ENCODE measurements at places on chromosomes 1 and 21. TPM values are rescaled to one million over a fixed set of nuclear protein-coding genes. Genes with fewer than 3 reads are reported as not detected.

DNA sequence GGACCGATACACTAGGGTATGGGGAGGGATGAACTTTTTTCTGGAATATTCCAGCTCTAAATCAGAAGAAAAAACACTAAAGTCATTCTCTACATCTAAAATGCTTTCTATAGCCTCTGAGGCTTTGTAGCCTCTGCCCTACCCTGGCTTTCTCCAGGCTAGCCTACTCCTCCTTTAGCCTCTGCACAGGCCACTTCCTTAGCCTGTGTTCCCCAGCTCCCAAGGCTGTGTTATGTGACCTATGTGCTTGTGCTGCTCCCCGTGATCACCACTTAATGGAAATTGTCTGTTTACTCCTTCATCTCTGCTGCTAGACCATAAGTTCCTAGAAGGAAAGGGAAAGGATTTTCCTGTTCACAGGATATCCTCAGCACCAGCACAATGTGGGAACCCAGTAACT, 92.8 kb downstream of the SEC16B start:
- no peak for DNase-seq

DNA sequence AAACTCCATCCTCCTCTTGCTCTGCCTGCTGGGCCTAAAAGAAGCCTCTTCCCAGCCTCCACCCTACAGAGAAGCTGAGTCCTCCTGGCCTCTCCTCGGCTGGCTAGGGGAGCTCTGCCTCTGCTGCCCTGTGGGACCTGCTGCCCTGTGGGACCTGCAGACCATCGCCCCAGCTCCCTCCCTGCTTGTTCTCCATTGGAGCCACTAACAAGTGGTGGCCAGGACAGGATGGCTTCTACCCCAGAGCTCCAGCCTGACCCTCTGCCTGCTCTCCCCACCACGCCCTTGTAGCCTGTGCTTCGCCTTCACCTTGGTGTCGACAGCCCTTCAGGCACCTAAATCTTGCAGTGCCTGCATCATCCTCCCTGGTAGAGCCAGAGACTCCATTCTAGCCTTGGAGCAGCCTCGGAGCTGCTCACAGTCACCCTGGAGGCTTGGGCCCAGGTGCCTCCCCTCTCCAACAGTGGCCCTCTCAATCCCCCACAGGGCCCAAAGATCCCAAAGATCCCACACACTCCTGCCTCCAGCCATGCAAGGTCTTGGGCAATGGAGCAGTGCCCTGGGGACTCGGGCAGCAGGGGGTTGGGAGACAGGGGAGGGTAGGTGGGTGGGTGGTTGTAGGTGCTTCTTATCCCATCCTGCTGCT, 3.0 kb downstream of the EPS8L3 start:
- no peak for DNase-seq

- DNase-seq, result no peak
Observed at GRCh38 chr21:45313015-45313414, 25.3 kb upstream of the POFUT2 start.

GRCh38 chr21:15159382-15160020, 94.7 kb upstream of the NRIP1 start:
- DNase-seq, result no peak

DNA sequence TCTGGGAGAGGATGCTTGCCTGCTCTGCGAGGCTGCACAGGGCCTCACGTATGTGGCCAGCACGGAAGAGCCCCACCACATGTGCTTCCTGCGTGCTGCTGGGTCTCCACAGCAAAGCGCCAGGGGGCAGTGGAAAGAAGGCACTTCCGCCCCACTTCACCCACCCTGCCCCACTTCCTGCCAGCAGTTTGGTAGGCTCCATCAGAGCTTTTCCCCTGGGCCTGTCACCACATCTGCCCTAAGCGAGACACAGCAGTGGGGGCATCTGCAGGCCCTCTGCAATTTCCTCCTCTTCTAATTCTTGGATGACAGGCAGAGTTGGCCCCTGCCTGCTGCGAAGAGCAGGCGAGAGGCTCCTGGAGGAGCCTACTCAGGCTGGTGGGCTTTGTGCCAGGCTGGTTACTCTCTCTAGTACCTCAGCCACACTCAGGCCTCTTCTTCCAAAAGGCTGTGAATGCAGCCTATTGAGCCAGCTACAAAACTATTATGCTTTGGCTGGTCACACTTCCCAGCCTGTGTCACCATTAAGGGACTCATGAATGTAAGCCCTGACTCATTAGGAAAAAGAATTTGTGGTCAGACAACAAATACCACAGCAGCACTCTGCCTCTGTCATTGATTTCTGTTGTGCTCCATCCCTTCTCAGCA, 25.0 kb downstream of the CD244 start:
- peak; percentile 96 for DNase-seq

DNA sequence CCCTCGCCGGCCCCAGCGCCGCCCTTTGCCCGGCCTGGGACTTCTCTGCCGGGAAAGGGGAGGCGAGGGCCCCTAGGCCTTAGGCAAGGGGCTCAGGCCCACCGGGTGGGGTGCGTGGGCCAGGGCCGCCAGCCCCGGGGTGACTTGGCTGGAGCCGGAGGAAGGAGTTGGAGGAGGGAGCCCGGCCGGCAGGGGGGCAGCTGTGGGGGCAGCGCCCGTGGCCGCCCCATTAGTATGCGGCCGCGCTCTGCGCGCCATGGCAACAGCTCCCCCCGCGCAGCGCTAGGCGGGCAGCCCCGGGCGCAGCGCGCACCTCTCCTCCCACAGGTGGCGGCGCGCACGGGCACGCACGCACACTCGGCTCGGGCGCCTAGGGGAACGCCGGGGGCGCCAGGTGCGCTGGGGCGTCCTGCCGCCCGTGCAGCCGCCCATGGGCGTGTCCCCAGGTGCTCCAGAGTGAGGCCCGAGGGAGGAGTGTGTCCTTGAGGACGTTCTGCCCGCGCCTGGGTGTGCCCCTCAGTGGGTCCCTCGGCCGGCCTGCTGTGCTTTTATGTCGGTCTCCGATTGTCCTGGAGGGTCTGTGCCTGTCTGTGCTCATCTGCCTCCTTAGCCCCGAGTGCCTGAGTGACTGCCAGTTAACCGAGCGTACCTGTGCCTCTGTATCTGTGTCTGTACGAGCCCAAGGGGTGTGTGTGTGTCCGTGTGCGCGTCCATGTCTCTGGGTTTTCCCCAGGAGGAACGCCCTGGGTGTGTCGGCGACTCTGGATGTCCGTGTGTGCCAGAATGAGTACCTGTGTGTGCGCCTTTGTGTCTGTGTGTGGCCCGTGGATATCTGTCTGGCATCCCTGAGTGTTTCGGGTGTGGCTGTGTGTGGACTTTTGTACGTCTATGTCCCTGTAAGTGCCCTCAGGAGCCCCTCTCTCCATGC, 38.2 kb upstream of the WASF2 start:
- peak; percentile 42 for DNase-seq

DNA sequence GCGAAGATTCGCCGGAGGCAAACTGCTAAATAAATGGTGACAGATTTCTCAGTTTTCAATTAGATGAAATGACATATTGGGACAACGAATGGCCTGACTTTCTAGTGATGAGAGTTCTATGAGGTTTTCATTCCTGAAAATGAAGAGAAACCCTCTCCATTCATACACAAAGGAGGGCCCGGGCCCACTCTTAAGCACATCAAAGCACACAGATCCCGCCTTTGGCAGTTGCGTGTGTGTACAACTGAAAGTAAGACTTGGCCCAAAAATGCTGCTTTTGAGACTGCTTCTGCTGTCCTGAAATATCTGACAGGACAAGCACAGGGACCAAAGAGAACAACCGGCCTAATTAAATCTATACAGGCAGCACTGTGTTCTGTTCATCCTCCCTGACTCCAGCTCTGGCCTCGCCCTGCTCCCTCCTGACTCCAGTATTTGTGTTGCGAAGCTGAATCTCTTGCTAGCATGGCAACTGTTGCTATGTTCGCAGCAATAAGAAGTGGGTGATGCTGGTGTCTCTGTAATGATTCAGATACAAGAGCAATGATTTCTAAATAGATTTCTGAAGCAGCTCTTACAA, 7.4 kb downstream of the LRRC53 start:
- no peak for DNase-seq

DNA sequence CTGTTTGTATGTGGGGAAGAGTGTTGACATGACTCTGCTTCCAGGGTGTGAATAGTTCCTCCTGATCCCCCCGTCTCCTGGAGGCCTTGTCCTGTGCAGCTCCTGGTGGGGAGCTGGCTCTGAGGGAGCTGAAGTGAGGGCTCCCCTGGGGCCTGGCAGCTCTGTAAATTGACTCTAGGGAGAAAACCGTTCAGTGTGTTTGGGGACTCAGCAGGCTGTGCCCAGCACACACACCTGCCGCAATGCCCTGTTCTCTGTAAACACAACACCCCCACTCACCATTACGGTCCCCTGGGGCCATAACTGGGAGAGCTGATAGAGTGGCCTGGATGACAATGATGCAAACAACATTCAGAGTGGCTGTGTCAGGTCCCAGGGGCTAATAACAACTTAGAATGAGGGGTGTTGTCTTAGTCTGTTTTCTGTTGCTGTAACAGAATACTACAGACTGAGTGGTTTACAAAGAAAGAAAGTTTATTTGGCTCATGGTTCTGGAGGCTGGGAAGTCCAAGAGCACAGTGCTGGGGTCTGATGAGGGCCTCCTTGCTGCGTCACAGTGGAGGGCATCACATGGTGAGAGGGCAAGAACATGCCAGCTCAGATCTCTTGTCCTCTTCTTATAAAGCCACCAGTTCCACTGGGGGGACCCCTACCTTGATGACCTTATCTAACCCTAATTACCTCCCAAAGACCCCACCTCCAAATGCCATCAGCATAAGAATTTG, 15.3 kb downstream of the ADORA1 start:
- DNase-seq, result no peak

- no peak for DNase-seq
Observed at GRCh38 chr1:179876300-179876715, 1.3 kb downstream of the TOR1AIP2 start.

The HSD3B1 gene
- not detected for total RNA-seq

The FTCD gene
- 0.50 TPM for total RNA-seq

The TNFRSF1B gene
- 284 TPM for total RNA-seq

DNA sequence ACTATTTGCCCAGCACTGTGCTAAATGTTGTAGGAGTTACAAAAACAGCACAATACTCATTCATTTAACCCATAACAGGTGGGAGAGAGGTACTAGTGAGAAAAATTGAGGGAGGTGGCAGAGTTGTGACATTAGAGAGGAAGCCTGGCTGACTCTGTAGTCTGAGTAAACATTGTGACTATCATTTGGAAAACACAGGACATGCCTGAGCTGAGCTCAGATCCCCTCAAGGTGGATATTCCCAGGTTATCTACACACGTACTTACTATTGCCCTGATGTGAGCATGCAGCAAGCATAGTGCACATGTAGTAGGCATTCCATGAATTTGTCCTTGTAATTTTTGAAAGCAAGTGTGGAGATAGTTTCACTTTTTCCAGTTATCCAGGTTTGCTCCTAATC, 10.9 kb downstream of the CAMK1G start:
- DNase-seq, result no peak

The CCDC17 gene
- 2.6 TPM for total RNA-seq

- DNase-seq, result no peak
Observed at GRCh38 chr21:23732776-23733175, 1874.5 kb downstream of the MRPL39 start.

The PRKAA2 gene
- total RNA-seq, result not detected

DNA sequence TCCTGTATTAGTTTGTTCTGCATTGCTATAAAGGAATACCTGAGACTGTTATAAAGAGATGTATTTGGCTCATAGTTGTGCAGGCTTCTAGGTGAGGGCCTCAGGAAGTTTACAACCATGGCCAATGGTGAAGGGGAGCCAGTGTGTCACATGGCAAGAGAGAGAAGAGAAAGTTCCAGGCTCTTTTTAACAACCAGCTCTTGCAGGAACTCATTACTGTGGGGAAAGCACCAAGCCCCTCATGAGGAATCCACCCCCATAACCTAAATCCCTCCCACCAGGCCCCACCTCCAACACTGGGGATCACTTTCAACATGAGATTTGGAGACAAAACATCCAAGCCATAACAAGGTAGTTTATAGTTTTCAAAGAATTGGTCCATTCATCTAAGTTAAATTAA, 5.0 kb upstream of the MEAF6 start:
- peak; percentile 23 for DNase-seq

DNA sequence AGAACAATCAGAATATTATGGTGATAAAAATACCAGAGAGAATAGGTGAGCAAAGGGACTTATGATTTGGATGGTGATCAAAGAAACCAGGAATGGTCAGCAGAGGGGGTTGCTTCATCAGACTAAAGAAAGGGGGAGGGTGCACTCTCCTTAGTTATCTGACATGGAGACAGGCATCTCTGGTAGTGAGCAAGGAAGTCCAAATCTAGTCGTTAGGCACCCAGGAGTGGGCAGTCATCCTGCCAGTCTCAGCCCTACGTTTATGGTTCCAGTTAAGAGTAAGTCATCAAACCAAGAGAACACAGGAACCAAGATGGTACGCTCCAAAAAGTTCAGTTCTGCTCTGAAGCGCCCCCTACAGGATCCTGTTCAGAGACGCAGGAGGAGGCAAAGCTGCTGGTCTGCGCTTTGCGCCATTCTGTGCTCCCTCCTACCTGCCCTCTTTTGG, 28.6 kb downstream of the EBNA1BP2 start:
- DNase-seq, result no peak

The HPCA gene
- not detected for total RNA-seq

GRCh38 chr1:17597651-17598050, 58.2 kb downstream of the ARHGEF10L start:
- no peak for DNase-seq

The TRIM58 gene
- 0.21 TPM for total RNA-seq

DNA sequence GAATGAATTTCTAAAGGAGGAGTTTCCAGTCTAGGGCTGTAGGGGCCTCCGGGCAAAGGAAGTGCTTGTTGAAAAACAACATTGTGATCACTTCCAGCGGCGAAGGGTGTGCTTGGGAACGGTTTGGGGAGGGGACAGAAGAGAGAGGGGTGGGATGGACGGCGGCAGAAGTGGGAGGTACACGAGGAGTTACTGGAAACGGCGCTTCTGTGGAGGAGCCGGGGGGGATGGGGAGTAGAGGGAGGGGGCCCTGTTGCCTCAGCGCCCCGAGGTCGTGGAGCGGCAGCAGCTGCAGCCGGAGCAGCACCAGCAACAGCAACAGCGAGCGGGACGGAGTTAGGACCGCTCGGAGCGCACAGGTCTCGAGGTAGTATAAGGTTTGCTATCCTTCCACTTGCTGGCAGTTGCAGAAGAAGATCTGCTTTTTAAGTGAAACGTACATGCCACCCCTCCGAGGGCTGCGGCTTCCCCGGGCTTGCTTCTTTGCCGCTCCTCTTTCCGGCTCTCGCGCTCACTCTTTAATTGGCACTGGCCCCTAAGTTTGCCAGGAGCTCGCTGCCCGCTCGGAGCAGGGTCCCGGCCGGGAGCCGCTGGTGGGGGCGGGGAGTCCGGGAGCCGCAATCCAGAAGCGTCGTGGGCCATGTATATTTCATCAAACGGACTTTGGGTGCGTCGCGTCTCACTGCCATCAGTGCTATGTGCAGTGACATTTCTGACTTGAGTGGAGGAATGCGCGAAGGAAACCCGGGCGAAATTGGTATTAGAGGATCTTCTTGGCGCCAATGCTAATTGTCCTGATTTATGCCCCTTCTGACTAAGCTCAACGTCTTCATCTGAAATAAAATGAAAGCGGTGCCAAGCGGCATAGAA, 771 bp upstream of the NTNG1 start:
- DNase-seq, result peak; percentile 46

The TIE1 gene
- 1.3 TPM for total RNA-seq
